ENCODE measurements at places on chromosomes 3 and 15.

GRCh38 chr15:34335176-34336032 lies 2.2 kb downstream of the SLC12A6 start:
- peak; percentile 60 for DNase-seq

GRCh38 chr3:52503788-52504424 lies 8.8 kb downstream of the STAB1 start:
- no peak for DNase-seq

DNA sequence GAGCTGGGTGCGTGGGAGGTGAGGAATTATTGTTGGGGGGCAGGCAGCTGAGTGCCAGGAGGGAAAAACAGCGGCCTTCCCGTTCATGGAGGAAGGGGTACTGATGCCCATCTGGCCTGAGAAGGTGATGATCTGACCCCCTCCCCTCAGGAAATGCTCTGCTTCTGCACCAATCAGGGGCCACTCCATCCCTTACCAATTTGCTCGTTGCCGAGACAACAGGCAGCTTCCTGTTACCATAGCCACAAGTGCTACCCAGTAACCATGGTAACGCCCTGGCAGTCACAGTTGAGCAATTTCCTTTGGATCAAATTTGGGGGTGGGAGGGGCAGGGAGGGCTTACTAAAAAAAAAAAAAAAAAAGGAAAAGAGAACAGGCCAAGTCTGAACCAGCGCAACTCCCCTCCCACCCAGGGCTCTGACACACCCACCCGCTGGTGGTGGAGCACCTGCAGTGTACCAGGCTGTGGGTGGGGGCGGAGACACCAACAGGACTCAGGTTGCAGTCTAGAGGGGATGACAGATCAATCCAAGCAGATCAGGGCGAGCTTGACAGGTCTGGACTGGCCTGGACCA lies 13.7 kb downstream of the CELF6 start:
- peak; percentile 47 for DNase-seq

DNA sequence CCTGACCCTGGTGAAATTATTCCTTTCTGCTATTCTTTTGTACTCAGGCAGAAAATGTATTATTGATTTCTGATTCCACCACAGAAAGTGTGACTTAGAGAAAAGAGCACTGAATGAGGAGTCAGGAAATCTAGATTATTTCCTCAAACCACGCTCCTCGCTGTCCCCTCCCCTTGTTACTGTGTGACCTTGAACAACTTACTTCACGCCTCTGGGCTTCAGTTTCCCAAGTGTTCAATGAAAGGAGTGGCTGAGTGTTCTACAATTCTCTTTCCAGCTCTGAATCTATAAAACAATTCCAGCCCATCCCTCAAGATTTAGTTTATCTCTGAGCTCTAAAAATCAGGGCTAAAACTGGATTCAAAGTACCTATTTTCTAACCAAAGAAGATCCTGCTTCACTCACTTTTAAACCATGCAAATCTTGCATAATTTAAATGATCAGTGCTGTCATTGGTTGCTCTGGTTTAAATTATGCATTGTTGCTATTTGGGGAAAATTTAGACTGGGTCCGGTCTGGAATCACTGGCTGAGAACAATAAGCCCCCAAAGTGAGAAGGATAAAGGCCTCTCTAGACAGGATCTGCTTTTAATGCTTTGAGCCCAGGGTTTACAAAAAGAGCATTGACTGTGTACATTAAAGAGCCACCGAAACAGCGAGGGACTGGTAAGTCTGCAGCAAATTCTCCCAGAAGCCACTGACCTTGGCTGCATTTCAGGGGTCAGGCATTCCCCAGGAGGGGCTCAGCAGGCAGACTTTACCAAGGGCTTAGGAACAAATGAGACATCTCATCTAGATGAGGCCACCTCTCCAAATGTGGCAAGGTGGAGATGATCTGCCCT lies 3.2 kb downstream of the TNIK start:
- no peak for DNase-seq

DNA sequence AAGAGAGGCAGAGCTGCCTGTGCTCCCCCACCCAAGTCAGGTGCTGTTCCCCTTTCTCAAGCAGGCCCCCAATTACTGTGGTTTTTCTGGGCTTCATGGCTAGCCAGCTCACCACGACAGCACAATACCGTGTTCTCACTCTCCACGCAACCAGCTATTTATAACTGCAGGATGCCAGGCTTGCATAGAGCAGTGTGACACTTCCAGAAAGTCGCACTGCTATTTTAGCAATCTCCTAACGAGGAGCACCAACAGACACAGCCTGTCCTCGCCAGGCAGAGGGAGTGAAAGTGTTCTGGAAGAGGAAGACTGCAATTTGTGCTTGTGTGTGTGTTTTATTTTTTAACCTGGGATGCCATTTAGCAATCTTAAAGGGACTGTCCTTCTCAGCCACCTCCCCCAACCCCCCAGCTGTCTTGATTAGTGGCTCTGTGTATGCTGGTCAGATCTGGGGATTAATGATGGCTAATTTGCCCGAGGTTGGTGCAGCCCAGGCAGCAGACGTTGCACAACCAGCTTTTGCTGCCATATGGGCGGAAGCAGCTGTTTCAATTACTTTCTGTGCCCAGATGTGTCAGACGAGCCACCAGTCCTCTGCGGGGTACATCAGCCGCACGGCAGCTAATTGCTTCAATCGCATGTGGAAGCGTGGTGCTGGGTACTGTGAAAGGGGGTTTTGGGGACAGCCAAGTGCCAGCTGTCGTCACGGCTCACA lies 268.0 kb upstream of the ARRDC4 start:
- DNase-seq: peak; percentile 4

DNA sequence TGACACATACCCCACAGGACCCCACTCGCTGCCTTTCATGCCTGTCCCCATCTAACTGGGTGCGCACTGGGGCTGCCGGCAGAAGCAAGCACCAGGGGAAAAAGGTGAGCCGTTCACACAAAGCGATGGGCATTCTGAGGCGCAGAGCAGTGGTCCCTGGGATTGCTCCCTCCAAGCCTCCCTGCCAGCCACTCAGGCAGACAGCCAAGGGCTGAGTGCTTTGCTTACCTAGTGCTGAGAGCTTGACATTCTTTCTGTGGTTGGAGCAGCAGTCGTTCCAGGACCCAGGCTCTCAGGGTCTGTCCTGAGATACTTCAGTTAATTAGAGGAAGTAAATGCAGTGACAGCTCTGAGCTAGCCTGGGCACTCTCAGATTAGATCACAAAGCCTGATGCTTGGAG lies 5.7 kb downstream of the ESYT3 start:
- DNase-seq: no peak

DNA sequence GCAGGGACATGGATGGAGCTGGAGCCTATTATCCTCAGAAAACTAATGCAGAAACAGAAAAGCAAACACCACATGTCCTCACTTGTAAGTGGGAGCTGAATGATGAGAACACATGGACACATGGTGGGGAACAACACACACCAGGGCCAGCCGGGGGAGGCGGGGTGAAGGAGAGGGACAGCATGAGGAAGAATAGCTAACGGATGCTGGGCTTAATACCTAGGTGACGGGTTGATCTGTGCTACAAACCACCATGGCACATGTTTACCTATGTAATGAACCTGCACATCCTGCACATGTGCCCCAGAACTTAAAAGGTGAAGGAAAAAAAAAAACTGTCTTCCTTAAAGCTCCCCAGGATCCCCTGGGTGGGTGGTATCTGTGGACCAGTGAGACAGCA lies 87.1 kb downstream of the ADAMTS17 start:
- DNase-seq: no peak

GRCh38 chr3:74173090-74173489 lies 441.4 kb downstream of the CNTN3 start:
- no peak for DNase-seq

GRCh38 chr3:152071924-152072323 lies 196.8 kb upstream of the MBNL1 start:
- DNase-seq: peak; percentile 44

- no peak for DNase-seq
Measured at GRCh38 chr3:120274739-120275167, 10.3 kb downstream of the GPR156 start.

- no peak for DNase-seq
Measured at GRCh38 chr3:121894301-121894990, at the start of gene SLC15A2. Gene SLC15A2, plus strand, starts transcription at chr3:121894401. Its CDS starts 76 bp downstream, at chr3:121894477.

GRCh38 chr3:160725338-160725737 lies 30.7 kb upstream of the PPM1L start:
- no peak for DNase-seq

DNA sequence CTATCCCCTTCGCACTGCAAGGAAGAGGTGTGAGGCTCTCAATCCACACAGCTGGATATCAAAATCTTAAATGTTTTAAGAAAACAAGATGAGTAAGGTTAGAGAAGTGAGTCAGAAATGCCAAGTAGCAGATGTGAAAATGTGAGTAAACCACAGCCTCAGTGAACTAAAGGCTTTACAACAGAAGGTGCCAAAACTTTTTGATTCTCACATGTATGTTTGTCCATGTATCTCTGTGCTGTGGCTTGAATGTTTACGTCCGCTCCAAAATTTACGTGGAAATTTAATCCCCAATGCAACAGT lies 126.8 kb upstream of the PFN2 start:
- DNase-seq: no peak

GRCh38 chr15:51731549-51732267 lies 5.7 kb downstream of the LYSMD2 start:
- peak; percentile 78 for DNase-seq

- DNase-seq: no peak
Measured at GRCh38 chr3:12454076-12454815, 30.0 kb upstream of the TSEN2 start.

GRCh38 chr3:144185276-144185675 lies 213.7 kb downstream of the DIPK2A start:
- no peak for DNase-seq

GRCh38 chr15:60006203-60006862 lies 2.2 kb downstream of the FOXB1 start:
- peak; percentile 71 for DNase-seq

All from GDM1 (cell line).